Activated T-cell treated with anti-CD3 and anti-CD28 coated beads, Interleukin-2, amount 50 U/mL, for 72 hours (primary cell): ENCODE measurements at places on chromosomes 12 and 14. TPM values are rescaled to one million over a fixed set of nuclear protein-coding genes. Genes with fewer than 3 reads are reported as not detected.

The GLS2 gene
- 7.2 TPM for total RNA-seq

The AMN gene
- 3.2 TPM for total RNA-seq

The RIPK3 gene
- total RNA-seq = 18.6 TPM

- H3K4me3 ChIP-seq = no peak overlapping the region
- H3K27ac ChIP-seq = no peak overlapping the region
- H3K27me3 ChIP-seq = no peaks in the 10 kb centered on the region
- peaks cover 57% of the 10 kb centered on the region for H3K4me1 ChIP-seq
- DNase-seq = no peak
These were observed 21.8 kb upstream of the HDAC7 start for GRCh38 chr12:47841501-47841900.

DNA sequence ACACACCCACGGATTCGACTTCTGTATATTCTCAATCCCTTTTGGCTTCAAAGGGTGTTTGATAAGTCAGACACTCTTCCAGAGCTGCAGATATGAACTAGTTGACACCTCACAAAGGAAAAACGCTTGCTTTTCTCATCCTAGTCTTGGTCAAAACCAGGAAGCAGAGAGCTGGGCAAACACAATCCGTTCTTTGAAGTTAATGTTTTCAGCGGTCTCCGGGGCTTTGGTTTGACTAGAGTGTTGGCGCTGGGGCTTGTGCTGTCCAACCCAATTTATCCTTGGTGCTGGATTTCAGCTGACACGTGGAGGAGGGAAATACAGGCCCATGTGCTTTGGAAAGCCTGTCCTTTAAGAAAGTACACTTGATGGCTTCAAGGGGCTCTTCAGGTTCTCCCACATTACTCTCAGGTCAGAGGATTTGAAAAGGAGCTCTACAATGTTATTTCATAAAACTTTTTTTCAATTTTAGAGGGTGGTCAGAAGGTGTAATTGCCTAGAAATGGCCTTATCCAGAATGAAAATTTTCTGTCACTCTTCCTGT lies 985.8 kb downstream of the VRK1 start:
- DNase-seq = no peak
- H3K4me3 ChIP-seq = no peak overlapping the region
- peaks cover 33% of the 10 kb centered on the region for H3K4me1 ChIP-seq
- H3K27me3 ChIP-seq = no peaks in the 10 kb centered on the region
- no peak overlapping the region for H3K27ac ChIP-seq

GRCh38 chr14:72563676-72564075 lies 330.2 kb downstream of the DPF3 start:
- H3K27me3 ChIP-seq = peaks cover 6% of the 10 kb centered on the region
- H3K4me1 ChIP-seq = peaks cover 5% of the 10 kb centered on the region
- no peak overlapping the region for H3K27ac ChIP-seq

GRCh38 chr12:104064842-104065427 lies 604 bp downstream of the HCFC2 start:
- H3K36me3 ChIP-seq = peaks cover 3% of the 10 kb centered on the region
- DNase-seq = no peak
- H3K4me3 ChIP-seq = peak overlapping the region; percentile 78
- peaks cover 19% of the 10 kb centered on the region for H3K27me3 ChIP-seq
- peaks cover 21% of the 10 kb centered on the region for H3K4me1 ChIP-seq
- H3K27ac ChIP-seq = peak overlapping the region; percentile 68
